Stimulated activated CD4-positive, alpha-beta T cell treated with anti-CD3 and anti-CD28 coated beads, Interleukin-2, amount 100 ng/mL, for 24 hours (primary cell): ENCODE measurements at places on chromosomes 12 and 14.

GRCh38 chr12:43957732-43958372 is 122.0 kb downstream of the TMEM117 start:
- DNase-seq: no peak

DNA sequence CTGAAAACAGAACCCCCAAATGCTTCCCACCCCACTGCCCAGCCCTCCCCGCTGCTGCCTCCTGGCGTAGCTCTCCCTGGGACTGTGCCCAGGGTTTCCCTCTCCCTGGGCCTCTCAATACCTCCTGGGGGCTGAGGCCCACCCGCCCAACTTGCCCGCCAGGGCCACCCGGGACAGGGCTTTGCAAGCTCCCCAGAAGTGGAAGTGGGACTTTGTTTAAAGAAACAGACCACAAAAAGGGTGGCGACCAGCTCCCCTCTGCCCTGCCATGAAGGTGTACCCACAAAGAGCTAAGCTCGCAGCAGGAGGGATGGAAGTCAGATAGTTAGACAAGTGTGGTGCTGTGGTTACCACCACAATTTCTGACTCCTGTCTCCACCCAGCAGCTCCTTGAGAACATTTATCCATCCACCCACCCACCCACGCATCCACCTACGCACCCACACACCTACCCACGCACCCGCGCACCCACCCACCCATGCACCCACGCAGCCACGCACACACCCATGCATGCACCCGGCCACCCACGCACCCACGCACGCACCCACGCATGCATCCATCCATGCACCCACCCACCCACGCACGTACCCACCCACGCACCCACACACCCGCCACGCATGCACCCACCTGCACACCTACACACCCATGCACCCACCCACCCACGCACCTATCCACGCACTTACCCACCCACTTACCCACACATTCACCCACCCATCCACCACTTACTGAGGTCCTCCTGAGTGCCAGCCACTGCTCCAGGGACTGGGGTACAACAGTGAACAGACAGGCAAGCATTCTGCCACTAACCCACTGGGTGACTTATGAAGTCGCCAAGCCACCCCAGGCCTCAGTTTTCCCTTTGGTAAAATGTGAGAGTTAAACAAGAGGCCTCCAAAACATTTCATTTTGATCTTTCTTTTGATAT is 127.3 kb downstream of the SCARB1 start:
- peak; percentile 23 for DNase-seq

DNA sequence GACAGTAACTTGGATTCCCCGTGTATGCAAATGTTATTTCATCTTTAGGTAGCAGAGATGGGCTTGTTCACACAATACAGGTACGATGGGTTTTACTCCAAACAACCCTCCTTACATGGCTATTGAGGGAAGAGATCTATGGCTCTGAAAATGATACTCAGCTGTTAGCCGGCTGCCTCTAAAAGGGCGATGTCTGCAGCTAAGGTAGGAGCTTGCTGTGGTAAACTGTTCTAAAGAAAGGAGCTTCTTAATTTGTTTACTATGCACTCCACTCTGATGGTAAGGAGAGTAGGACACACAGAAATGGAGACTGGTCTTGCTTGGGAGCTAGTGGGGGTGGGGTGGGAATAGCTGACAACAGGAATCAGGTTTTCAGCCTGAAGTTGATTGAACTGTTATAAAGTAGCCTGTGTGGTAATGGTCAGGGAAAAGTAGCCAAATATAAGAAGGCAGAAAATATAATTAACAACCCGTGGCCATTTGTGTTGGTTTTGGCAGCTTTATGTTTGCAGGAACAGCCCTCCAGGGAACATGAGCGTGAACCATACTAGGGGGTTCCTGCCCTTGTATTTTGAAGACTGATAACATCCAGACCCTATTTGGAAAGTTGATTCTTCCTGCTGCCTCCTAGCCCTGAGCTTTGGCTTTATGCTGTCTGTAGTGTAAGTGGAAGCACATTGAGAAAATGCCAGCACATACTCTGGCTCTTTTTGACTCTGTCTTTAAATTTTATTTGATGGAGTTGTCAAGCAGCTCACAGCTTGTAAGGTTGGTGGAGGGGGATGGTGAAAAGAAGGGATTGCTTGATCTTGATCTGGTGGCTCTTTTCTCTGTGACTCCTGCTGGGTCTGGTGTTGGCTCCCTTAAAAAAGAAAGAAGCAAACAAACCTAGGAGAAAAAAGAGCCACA is 929.8 kb downstream of the DIO2 start:
- no peak for DNase-seq

GRCh38 chr12:30779578-30779977 is 24.8 kb upstream of the CAPRIN2 start:
- DNase-seq: no peak

DNA sequence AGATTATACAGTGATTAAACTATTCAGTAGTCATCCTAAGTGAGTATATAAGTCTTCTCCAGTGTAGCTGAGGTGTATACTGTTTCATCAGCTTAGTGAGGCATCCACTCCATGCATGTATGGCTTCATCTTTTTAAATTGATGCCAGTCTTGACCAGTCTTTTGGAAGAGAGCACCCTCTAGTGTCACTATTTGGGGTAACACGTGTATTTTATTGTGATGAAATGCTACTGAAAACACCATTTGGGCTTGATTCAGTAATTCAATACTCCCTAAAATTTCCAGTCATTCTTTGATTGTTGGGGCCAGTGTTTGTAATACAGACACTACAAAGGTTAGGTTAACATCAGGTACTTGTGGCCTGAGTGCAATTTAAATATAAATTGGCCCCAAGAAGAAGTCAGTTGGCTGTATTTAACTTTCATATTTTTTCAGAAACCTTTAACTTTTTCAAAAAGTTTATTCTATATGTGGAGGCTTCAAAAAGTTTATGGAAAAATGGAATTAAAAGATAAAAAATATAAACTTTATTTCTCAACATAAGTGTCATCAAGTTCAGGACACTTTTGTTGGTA is 35.3 kb downstream of the MIPOL1 start:
- DNase-seq: no peak

GRCh38 chr14:104516906-104517305 is 62.7 kb upstream of the C14orf180 start:
- DNase-seq: no peak

DNA sequence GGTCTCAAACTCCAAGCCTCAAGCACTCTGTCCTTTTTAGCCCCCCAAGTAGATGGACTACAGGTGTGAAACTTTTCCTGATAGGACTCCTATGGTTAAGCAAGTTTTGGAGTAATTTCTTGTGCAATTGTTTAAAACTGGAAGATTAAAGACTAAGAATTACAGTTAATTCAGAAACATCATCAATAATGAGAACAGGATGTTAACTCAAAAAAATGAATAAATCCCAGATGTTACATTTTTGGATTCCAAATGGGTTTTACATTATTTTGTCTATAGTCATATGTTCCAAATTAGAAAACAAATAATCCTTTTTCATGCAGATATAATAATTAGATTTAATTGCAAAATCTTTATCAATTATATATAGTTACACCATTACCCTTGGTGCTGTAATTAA is 24.4 kb upstream of the KITLG start:
- no peak for DNase-seq

GRCh38 chr14:24695265-24696241 is 61.6 kb upstream of the GZMB start:
- DNase-seq: no peak

DNA sequence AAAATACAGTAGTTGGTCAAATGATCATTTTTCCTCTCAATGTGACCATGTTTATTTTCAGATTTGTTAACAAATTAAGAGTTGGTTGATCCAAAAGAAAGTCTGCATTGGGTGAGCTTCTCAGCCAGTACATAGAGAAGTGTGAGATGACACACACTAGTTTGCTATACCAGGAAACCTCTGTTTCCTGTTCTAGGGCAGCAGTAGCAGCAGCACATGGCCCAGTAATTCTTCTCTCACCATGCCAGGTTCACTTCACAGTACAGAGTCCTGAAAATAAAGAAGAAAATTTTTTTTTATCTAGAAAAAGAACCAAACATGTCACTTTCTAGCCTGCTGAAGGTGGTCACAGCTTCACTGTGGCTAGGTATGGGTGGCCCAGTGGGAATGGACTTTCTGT is 250.2 kb upstream of the OR4E1 start:
- DNase-seq: no peak
